EH (cell line): ENCODE measurements at places on chromosomes 4 and X.

- DNase-seq: peak; percentile 6
Observed at GRCh38 chrX:113305496-113305895, 464.9 kb upstream of the AMOT start.

DNA sequence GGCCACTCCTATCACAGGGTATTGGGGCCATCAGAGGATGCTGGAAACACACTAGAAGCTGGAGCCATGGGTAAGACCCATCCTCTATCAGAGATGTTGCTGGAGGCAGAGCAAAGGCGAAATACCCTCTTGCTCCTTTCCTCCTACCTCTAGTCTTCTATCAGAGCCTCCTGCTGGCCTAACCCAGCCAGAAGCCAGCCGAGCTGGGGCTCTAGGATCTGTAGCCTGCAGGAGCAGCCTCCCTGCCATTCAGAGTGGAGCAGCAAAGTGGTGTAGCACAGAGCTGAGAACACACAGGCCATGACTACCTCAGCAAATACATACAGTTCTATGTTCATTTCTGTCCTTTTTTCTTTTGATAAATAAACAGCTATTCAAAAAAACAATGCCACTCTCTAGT, 35.7 kb downstream of the GATB start:
- DNase-seq: no peak

- DNase-seq: no peak
Observed at GRCh38 chr4:40710484-40711254, 39.1 kb upstream of the NSUN7 start.

- DNase-seq: peak; percentile 69
Observed at GRCh38 chr4:113636877-113637276, 124.7 kb downstream of the CAMK2D start.

- no peak for DNase-seq
Observed at GRCh38 chr4:153464068-153464467, 2.1 kb upstream of the TMEM131L start.

GRCh38 chr4:104519588-104519987, 24.9 kb upstream of the CXXC4 start:
- no peak for DNase-seq

GRCh38 chr4:141786946-141787345, 150.6 kb downstream of the IL15 start:
- peak; percentile 54 for DNase-seq

GRCh38 chr4:184216515-184216914, 1.2 kb downstream of the ENPP6 start:
- no peak for DNase-seq

GRCh38 chr4:17157304-17157703, 258.9 kb upstream of the LDB2 start:
- no peak for DNase-seq

DNA sequence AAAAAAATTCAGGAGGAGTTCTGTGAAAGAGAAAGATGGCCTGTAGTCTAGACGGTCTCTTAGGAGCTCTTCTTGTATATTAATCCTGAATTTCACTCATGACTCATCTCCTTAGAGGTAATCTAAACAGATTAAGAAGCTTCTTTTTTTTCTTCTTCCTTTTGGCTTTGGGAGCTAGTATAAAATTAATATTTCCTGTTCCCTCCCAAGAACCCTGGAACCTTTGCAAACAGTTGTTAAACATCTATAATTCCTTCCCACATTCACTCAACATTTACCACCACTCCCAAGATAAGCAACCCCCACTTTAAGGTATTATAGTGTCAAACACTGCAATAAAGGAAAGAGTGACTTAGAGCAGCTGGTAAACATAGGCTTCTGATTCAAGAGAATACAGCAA, 146.4 kb upstream of the EDNRA start:
- DNase-seq: peak; percentile 77

DNA sequence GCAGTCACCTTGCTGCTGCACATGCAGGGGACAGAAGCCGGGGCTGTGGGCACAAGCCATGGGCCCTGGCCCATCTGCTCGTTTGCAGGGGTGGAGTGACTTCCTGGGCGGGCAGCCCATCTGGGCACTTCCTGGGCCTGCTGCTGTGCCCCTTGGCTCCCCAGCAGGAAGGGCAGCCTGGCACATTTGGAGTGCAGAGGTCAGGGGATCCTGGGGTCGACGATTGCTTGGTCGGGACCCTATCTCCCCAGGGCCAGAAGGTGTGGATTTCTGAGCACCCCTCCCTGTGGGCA, 10.9 kb upstream of the MXD4 start:
- DNase-seq: no peak

DNA sequence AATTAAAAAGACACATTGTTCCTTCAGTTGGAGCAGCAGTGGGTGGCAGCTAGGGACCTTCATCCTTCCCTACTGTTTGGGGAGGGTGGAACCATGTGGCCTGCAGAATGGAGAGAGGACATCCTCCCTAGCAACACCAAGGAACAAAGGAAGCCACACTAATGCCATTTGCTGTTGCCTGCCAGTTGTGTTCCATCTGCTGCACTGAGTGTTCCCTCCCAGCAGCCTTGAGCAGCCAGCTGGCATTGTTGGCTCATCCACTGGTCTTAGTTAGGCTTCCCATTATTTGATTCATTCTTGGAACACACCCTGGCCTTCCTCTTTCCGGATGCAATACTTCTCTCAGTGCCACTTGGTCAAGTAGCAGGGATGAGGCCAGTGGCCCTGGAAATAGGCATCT, 25.0 kb upstream of the HMGB3 start:
- no peak for DNase-seq

DNA sequence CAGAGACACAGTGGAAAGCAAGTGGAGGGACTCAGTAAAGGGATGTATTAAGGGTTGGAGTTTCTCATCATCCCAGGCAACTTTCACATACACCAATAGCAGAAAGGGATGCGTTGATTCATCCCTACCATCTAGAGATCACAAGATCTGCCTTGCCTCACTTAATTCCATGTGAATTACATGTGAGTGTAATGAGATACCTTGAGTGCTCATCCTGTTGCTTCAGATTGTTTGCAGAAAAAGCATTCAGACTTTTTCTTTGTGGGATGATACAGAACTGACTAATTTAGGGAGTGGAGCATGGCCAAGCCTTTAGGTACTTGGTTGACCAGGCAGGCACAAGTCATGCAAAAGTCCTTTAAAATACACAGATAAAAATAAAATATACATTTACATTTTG, 124.8 kb upstream of the SLIT2 start:
- DNase-seq: peak; percentile 64

DNA sequence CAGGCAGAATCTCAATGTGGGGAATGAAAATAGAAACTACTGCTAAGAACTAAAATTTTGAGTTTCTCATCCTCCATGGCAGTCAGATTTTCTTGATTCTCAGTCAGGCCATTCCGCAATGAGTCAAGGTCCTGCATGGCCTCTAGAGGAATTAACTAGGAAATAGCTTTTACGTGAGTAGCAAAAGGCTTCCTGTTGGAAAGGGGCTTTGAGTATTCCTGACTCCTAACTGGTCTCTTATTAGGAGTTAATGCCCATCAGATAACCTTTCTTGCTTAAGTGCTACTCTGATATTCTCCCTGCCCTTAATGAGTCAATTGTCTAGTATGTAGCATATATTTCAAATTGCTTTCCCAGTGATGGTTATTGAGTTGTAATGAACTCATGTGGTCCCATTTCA, 65.7 kb upstream of the ARHGAP24 start:
- peak; percentile 36 for DNase-seq

- no peak for DNase-seq
Observed at GRCh38 chrX:55187281-55187680, 32.9 kb upstream of the PAGE5 start.

- no peak for DNase-seq
Observed at GRCh38 chr4:10011277-10011676, 10.0 kb downstream of the SLC2A9 start.

- no peak for DNase-seq
Observed at GRCh38 chr4:2271279-2272025, 9.5 kb upstream of the MXD4 start.

DNA sequence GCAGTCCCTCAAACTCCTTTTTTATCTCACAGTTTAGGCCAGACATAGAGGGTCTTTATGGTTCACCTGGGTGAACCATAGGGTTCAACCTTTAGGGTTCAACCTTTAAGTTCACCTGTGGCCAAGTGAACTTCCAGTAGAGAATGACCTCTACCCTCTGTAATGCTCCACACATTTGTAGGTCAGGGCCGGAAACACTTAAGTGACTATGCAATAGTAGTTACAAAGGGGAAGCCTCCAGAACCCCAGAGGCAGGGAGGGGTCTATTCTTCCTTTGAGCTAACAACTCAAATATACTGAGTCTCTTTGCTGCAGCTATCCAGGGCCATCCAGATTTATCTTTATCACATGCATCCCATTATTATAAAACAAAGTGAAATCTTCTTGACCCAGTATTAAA, 100.0 kb downstream of the LARP1B start:
- no peak for DNase-seq

DNA sequence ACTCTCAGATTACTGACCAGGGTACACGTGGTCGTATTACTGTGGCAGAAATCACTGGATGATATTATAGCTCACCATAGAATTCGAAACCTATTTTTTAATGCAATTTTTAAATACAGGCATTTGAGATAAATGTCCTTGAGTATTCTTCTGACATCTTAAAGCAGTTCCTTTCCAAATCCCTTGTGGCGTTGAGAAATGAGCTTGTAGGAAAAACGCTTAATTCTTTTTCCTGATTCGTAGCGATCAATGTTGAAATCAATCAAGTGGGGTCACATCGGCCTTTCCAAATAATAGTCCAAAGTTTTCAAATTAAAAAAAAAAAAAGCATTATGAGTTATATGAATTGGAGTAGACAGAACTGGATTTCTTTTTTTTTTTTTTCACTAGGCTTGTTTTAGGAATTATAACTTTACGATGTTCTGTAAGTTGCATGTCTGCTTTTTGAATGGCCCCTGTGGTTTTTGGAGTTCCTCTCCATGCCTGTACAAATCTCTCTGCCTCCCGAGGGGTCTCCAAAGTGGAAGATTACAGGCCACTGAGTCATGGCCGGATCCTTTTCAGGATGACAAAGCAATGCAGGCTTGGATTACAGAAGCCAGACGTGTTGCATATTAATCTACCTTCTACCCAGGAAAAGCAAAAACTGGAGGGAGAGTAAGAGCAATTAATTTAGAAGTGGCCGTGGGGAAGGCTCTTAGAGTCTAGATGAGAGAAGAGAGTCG, 226.1 kb downstream of the SHOX start:
- peak; percentile 86 for DNase-seq

- DNase-seq: no peak
Observed at GRCh38 chrX:69615342-69615741, 571 bp upstream of the EDA start.

DNA sequence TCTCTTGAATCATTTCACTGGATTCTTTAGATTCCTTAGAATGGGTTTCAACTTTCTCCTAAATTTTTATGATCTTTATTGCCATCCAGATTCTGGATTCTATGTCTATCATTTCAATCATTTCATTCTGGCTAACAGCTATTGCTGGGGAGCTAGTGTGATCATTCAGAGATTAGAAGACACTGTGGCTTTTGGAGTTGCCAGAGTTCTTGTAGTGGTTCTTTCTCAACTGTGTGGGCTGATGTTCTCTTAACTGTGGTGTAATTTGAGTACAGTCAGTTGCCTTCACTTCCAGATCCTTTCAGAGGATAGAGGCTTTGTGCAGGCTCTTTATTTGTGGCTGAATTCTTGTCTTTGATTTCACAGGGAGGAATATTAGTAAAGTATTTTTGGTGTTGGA, 12.1 kb upstream of the CSN2 start:
- DNase-seq: no peak

DNA sequence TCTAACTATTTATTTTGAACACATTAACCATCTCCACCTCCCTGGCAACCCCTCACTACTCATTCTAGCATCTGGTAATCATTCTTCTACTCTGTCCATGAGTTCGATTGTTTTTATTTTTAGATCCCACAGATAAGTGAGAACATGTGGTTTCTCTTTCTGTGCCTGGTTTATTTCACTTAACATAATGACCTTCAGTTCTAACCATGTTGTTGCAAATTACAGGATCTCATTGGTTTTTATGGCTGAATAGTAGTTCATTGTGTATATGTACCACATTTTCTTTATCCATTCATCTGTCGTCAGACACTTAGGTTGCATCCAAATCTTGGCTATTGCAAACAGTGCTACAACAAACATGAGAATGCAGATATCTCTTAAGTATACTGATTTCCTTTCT, 33.4 kb upstream of the FAM47B start:
- peak; percentile 23 for DNase-seq

GRCh38 chr4:178808106-178808505, 1365.9 kb upstream of the AGA start:
- no peak for DNase-seq

DNA sequence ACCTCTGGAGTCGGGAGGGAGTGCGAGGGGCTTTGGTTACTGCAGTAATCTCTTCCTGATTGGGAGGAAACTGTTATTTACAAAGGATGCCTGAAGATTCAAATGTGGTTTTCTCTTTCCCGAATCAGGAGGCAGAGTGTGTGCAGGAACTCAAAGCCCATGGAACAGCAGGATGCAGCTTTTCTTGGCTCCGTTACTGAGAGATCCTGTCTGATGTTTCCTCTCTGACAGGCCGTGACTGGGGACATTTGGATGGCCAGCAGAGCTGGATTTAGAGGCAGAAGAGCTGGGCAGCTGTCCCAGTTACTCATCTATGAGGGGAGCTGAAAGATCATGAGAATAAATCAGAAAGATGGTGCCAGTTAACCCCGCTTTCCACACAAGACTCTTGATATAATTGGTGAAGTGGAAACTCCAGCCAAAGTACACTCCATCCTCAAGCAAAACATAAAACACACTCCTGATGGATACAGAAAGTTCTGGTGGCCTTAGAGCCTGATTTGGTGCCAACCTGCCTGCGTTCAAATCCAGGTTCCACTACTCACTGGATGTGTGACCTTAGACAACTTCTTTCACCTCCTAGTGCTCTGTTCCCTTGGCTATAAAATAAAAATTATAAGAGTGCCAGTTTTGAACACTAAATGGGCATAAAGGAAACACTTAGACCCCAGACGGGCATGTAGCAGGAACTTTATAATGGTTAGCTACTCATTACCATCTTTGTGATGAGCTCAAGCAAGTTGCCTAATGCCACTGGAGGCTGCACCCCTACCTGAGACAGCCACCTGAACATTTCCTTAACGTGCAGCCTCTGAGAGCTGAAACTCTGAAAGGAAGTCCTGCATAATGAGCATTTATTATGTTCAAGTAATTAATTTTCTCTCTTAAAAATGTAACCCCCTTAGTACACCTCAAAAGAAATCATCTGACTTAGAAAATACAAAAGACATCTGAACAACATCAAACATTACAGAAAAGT, 349.0 kb upstream of the GATB start:
- DNase-seq: peak; percentile 72

- DNase-seq: peak; percentile 49
Observed at GRCh38 chr4:153294631-153295030, 49.9 kb upstream of the MND1 start.

DNA sequence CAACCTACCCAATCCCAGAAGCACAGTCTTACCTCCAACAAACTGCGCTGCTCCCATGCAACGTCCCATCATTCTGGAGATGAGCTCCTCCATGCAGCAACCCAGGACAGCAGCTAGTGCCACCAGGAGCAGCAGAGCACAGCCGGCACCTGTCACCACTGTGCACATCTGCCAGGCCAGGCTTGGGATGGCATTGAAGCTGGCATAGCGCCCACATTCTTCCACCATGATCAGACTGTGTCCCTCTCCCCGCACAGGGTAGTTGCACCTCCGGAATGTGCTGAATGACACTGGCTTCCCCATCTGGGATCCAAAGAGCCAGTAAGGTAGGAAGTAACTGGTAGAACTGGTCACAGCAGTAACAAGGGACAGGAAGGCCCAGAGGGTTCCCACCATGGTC, 8.8 kb downstream of the LHFPL1 start:
- no peak for DNase-seq

GRCh38 chr4:13793020-13793710, 165.6 kb upstream of the BOD1L1 start:
- DNase-seq: no peak
